ENCODE measurements at places on chromosomes 12 and 14.
A peak's percentile ranks its signal among the peaks of the same experiment; 100 is the strongest.

DNA sequence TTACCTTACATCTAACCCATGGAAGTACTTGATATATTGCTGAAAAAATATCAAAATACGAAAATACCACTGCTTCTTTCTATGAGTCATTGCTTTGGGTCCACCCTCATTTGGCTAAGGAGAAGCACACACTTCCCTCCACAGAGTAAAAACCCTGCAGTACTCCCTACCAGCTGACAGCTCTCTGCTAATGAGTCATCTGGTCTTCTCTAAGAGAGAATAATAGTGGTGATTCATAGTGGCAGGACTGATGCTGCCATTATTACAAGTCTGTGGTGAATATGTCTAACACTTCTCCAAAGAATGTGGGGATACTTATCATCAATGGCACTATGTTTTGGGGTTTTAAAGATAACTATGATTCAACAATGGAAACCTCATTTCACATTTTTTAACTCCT is 90.7 kb downstream of the PPFIA2 start:
- no peak for DNase-seq

DNA sequence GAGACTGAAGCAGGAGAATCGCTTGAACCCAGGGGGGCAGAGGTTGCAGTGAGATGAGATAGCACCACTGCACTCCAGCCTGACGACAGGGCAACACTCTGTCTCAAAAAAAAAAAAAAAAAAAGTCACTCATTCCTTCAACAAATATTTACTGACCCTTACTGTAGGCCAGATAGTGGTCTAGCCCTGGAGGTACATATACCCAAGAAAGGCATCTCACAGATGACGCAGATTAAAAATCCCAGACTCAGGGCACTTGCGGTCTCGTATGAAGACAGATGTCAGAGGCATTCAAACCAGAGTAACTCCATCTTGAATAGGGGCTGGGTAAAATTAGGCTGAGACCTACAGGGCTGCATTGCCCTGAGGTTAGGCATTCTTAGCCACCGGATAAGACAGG is 44.8 kb downstream of the CLMN start:
- DNase-seq: no peak

GRCh38 chr14:95018821-95019220 is 138.5 kb downstream of the DICER1 start:
- DNase-seq: no peak

- DNase-seq: no peak
These were observed 10.1 kb downstream of the RAP1B start for GRCh38 chr12:68620519-68621471.

DNA sequence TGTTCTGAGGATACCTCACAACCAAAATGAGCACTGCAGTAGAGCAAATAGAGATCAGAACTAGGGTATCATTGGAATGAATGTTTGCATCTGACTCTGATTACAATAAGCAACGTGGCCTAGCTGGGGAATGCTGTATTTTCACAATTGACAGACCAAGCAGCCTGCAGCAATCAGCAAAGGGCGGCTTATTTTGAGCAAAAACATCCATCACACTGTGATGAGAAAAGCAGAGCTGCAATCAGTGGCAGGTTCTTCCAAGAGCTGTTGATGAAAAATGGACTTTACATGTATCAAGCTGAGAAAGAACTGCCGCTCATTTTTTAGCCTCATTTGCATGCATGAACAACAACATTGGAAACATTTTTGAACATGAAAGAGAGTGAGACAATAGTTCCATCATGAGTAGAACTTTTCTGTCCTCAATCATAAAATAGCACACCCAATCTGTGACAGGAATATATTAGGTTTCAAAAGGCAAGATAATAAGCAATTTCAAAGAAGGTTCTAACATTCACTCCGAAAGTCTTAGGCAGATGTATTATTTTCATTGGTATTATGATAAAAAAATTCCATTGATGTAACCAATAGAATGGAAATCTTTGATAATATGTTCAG is 249.7 kb upstream of the FBXO33 start:
- no peak for DNase-seq

DNA sequence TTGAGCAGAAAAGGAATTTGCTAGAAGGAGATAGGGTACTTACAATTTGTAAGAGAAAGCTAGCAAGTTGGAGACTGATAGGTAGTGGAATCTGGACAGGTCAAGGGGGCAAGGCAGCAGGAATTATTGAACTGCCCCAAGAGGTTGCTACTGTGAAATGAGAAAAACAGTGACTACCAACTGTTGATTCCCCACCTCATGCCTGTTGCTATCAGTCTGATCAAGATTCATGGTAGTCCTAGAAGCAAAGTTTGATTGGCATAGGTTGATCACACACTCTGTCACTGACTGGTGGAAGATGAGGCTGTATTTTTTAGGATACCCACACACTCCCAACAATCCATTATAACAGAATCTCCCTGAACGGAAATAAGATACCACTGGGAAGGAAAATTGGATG is 89.4 kb upstream of the IGF1 start:
- no peak for DNase-seq

DNA sequence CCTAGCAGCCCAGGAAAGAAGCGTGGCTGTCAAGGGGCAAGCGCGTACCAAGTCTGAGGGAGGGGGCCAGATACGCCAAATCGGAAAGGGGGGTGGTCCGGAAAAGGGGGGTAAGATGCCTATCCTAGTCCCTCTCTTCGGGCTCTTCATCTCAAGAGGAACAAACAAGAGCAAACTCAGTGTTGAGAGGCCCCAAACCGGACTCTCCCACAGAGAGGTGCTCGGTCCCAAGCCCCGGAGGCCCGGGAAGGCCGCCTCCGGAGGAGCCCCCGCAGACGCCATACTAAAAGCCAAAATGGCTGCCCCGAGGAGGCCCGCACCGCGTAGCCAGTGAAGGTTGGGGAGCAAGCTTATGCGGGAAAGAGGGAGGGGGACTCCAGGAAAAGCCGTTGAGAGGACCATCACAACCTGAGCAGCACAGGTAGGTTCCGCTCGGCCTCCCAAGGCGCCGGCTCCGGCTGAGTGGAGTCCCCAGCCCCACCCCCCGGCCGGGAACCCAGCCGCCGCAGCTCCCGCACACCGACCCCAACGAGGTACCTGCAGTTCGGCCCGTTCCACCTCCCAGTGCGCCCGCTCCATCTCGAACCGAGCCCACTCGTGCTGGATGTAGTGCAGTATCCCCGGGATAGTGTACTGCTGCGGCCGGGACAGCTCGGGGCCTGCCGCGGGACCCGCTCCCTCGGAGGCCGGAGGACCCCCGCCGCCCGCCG is at the start of gene AP4S1:
AP4S1 (plus strand) TSS at position 283 of the 710 bp plus-strand sequence. CDS start 40,548 bp downstream, outside the sequence.
- peak; percentile 6 for DNase-seq

All from activated CD8-positive, alpha-beta memory T cell treated with anti-CD3 and anti-CD28 coated beads for 4 hours (primary cell).